ENCODE measurements at places on chromosomes 11 and 22.
A peak's percentile ranks its signal among the peaks of the same experiment; 100 is the strongest.

GRCh38 chr22:48503876-48504275 is 1323.8 kb downstream of the BRD1 start:
- no peak for DNase-seq

GRCh38 chr11:60880643-60881282 is 13.4 kb downstream of the ZP1 start:
- no peak for DNase-seq

GRCh38 chr11:117412176-117412575 is 84.5 kb downstream of the CEP164 start:
- DNase-seq: no peak

- DNase-seq: no peak
These were observed 109.6 kb downstream of the SCN3B start for GRCh38 chr11:123544631-123545375.

DNA sequence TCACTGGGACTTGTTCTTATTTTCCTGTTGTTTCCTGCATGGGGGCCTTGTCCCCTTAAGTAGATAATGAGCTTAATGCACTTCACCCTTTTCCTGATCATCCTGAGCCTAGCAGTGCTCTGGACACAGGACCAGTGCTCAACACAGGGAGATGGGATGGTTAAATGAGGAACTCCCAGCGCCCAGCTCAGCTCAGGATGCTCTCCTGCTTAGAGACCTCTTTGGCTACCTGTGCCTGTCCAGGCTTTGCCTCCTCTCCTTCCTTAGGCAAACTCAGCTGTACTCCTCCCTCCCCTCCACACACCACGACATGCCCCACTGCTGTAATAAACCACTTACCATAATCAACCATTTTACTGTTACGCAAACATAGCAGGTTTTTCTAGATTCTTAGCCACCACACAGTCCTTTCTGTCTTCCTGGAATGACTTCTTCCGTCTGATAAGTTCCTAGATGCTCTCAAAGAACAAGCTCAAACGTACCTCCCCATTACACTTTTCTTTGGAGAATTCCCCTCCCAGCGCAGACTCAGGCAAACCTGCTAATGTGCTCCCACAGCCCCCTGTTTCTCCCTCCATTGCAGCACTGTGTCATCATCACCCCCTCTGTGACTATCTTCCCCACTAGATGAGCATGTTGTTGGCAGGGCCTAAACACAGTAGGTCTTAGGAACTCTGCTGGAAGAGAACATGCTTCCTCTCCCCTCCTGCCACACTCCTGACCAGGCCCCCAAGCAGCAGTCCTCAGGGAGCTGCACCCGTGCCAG is 113.6 kb downstream of the MICAL2 start:
- DNase-seq: no peak

GRCh38 chr22:37012262-37012904 is 6.9 kb downstream of the TST start:
- no peak for DNase-seq

GRCh38 chr22:48863965-48864528 is 963.6 kb downstream of the BRD1 start:
- no peak for DNase-seq

DNA sequence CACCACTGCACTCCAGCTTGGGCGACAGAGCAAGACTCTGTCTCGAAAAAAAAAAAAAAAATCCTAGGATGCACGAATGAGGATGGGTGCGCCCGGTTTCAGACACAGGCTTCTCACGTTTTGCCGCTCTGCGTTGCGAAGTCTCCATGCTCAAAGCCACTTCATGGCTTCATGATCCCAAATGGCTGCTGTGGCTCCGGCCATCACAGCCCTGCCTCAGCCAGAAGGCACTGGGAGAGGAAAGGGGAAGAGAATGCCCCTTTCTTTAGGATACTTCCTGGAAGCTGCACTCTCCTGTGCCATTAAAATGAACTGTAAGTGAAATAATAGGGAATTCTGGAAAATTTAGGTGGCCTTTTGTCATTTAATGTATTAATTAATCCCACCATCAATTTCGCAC is 116.4 kb upstream of the ANO1 start:
- no peak for DNase-seq

- DNase-seq: no peak
These were observed 50.6 kb downstream of the C11orf96 start for GRCh38 chr11:43992834-43993637.

DNA sequence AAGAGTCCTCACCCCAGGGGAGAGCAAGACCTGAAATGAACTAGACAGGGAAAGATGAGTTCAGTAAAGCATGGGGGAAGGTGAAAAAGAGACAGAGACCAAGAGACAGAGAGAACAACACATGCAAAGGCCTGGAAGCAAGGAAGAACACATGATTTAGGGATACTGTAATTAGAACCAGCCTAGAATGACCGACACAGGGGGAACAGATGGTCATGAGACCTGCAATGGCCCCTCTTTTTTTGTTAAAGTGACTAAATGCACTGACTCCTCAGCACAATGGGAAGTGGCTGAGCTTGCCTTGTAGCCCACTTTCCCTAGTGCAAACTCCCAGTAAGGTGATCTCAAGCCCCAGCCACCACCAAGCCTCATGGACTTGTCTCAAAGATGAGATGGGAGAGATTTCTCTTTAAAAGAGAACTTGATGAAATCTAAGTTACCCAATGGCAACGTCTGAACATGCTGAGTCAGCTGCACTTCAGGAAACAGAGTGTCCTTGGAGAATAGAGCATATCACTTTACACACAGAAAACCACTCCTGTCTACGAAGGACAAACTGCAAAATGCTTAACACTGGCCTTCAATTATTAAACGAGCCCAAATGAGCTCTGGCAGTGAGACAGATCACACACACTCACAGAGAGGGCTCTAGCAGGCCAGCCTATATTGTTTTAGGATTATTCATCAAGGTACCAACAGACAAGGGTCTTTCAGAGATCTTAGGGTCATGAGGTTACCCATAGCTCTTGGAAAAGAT is 91.0 kb downstream of the SERGEF start:
- DNase-seq: peak; percentile 72

- no peak for DNase-seq
These were observed 15.1 kb upstream of the CYTH4 start for GRCh38 chr22:37267135-37267587.

- DNase-seq: no peak
These were observed 766 bp downstream of the APOL2 start for GRCh38 chr22:36238373-36239149.

- DNase-seq: no peak
These were observed 2.6 kb downstream of the GDPD5 start for GRCh38 chr11:75523189-75523588.

- peak; percentile 81 for DNase-seq
These were observed 124.3 kb upstream of the TTC12 start for GRCh38 chr11:113189909-113190667.

GRCh38 chr22:37913233-37913721 is 7.2 kb downstream of the MICALL1 start:
- no peak for DNase-seq

GRCh38 chr11:70398834-70399680 is 728 bp downstream of the CTTN start:
- no peak for DNase-seq
